ENCODE measurements at places on chromosomes 1 and 21. TPM values are rescaled to one million over a fixed set of nuclear protein-coding genes. Genes with fewer than 3 reads are reported as not detected.

The PROX1 gene
- polyA plus RNA-seq = 0.20 TPM

DNA sequence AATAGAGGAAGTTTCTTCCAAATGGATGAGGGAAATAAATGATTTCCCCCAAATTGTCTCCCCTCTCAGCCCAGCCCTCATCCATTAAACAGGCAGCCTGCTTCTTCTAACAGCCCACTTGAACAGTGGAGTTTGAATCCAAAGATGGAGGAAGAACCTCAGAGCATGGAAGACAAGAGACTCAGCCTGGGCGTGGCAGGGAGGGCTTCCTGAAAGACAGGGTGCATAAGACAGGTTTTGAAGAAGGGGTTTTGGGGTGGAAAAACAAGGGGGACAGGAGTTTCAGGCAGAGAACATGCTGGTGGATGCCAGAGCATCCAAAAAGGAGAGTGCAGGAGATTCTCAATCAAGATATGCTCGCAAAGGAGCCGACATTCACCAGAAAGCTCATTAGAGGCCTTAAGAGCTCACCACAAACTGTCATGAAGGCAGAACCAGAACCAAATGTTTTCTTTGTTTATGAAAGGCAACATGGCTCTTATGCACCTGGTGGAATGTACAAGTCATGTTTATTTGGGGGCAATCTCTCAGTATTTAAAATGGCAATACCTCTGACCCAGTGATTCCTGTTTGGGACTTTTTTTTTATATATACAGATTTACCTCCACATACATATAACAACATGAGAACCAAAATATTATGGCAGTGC is 26.5 kb upstream of the TSPEAR start:
- H3K36me3 ChIP-seq = no peaks in the 10 kb centered on the region
- DNase-seq = peak; percentile 30
- H3K27me3 ChIP-seq = no peaks in the 10 kb centered on the region
- H3K4me3 ChIP-seq = no peak overlapping the region
- no peak overlapping the region for H3K27ac ChIP-seq
- no peaks in the 10 kb centered on the region for H3K4me1 ChIP-seq

DNA sequence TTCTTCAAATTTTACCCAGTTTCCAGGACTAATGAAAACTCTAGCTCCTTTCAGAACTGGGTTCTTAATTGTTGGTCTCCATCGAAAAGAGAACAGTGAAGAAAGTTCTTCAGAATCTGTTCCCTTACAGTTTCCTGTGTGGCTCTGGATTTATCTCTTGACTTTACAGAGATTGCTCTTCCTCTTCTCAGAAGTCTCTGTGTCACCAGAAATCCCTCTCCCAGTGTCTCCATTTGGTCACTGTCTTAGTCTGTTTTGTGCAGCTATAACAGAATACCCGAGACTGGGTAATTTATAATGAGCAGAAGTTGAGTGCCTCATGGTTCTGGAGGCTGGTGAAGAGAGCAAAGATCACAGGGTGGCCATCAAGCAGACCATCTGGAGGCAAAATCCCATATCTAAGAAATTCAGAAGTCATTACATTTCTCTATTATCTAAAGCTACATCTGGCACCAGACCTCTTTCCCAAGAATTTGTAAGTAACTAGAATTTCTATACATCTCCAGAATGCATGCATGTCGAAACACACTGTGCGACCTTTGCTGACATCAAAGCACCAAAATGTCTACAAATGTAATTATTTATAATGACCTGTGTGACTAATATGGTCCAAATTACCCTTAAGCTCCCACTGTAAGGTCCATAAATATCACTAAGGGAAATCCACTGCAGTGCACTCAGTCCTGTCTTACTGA is 65.4 kb upstream of the KRTAP19-8 start:
- H3K27ac ChIP-seq = no peak overlapping the region
- H3K4me3 ChIP-seq = no peak overlapping the region
- no peaks in the 10 kb centered on the region for H3K4me1 ChIP-seq
- no peak for DNase-seq

- no peak overlapping the region for H3K4me3 ChIP-seq
- DNase-seq = no peak
- no peak overlapping the region for H3K27ac ChIP-seq
- H3K27me3 ChIP-seq = 0 out of 2 replicates have a peak, but pooled peaks cover 4% of the 10 kb centered on the region
- no peaks in the 10 kb centered on the region for H3K4me1 ChIP-seq
Measured at GRCh38 chr1:171266930-171267329, 18.6 kb downstream of the FMO1 start.

GRCh38 chr1:46522184-46522968 is 29.1 kb downstream of the KNCN start:
- no peaks in the 10 kb centered on the region for H3K36me3 ChIP-seq
- peak overlapping the region; percentile 69 for H3K27ac ChIP-seq
- DNase-seq = peak; percentile 91
- peaks cover 34% of the 10 kb centered on the region for H3K4me1 ChIP-seq
- H3K27me3 ChIP-seq = no peaks in the 10 kb centered on the region

The AADACL4 gene
- polyA plus RNA-seq = not detected

GRCh38 chr1:230276401-230276800 is 149.7 kb downstream of the PGBD5 start:
- H3K36me3 ChIP-seq = peaks cover 27% of the 10 kb centered on the region
- H3K27me3 ChIP-seq = no peaks in the 10 kb centered on the region
- H3K4me1 ChIP-seq = no peaks in the 10 kb centered on the region
- H3K4me3 ChIP-seq = no peak overlapping the region

The FAM177B gene
- not detected for polyA plus RNA-seq

DNA sequence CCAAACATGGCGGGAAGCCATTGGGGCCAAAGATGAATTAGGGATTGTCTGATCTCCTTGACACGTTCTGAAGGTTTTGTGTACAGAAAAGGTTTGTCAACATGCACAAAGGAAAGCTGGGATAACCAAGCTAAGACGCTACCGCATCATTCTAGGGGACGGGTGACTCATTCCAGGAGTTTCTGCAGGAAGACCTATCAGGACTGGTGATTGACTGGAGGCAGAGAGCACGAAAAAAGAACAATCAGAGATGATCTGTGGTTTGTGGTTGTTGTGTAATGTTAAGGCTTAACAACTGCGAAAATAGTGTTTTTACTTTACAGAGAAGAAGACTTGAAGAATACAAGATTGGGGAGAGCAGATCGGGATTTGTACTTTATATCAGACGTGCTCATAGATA is 22.2 kb upstream of the ERG start:
- H3K27ac ChIP-seq = no peak overlapping the region
- H3K27me3 ChIP-seq = 0 out of 2 replicates have a peak, but pooled peaks cover 5% of the 10 kb centered on the region
- H3K36me3 ChIP-seq = no peaks in the 10 kb centered on the region
- DNase-seq = no peak
- no peak overlapping the region for H3K4me3 ChIP-seq

GRCh38 chr1:41917835-41918449 is 780 bp downstream of the HIVEP3 start:
- peak overlapping the region; percentile 82 for H3K4me3 ChIP-seq
- no peaks in the 10 kb centered on the region for H3K27me3 ChIP-seq
- DNase-seq = peak; percentile 75
- H3K4me1 ChIP-seq = peaks cover 23% of the 10 kb centered on the region
- no peak overlapping the region for H3K27ac ChIP-seq

The PEX19 gene
- 43.9 TPM for polyA plus RNA-seq

DNA sequence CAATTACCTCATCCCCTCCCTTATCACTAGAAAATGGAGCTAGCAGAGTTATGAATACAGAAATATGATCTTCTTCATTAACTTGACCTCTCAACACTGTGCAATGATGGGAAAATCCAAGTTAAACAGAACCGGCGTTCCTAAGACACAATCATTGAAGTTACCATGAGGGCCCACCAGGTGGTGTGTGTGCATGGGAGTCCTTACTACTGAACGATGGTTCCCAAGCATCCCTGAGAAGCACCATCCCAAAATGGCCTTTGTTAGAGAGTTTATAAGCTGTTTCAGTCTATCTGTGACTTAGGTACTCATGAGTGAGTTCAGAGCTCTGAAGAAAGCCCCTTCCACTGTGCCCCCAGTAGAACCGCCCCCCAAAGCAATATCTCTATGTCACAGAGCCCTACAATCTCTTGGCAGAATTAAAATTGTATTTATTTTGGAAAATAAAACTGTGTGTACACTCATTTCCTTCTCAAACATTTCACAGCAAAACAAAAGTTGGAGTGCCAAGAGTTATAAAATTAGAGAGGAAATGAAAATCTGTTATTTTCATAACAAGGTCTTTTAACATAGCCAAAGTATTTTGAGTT is 56.8 kb downstream of the PLD5 start:
- H3K27ac ChIP-seq = no peak overlapping the region
- H3K4me1 ChIP-seq = no peaks in the 10 kb centered on the region
- peak; percentile 72 for DNase-seq
- H3K27me3 ChIP-seq = no peaks in the 10 kb centered on the region
- no peak overlapping the region for H3K4me3 ChIP-seq

GRCh38 chr1:38287547-38287946 is 241.0 kb upstream of the POU3F1 start:
- no peaks in the 10 kb centered on the region for H3K4me1 ChIP-seq
- DNase-seq = no peak
- H3K36me3 ChIP-seq = no peaks in the 10 kb centered on the region
- H3K27me3 ChIP-seq = 0 out of 2 replicates have a peak, but pooled peaks cover 6% of the 10 kb centered on the region

DNA sequence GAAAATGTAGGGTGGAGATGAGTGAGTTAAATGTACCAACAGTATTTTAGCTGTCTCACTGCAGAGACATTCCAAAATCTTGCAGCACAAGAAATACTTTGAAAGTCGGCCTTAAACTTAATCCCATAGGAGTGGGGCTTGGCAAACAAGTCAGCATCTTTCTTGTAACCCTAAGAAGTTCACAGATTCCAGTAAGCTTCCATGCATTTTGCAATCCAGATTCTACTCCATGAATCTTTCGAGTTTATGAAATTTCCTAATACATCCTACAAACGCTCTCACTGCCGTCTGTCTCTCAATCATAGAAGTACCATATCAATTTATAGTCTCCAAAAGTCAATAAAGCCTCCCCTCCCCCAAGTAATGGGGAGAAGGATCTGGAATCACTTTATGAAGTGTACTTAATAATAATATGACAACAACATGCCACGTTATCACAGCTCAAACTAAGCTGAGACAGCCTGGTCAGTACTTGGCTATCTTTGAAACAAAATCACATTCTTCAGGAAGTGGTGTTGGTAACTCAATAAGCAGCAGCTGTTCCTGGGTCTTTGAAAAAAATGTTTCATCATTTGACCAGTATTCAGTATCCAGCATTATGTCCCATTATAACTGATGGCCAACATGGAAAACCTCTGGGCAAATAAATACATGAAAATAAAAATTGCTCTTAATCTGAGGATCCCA is 317.4 kb upstream of the RUNX1 start:
- no peaks in the 10 kb centered on the region for H3K27me3 ChIP-seq
- peak; percentile 85 for DNase-seq
- peaks cover 19% of the 10 kb centered on the region for H3K4me1 ChIP-seq
- peak overlapping the region; percentile 82 for H3K27ac ChIP-seq

GRCh38 chr1:187310038-187310631 is 481.4 kb downstream of the PLA2G4A start:
- H3K27me3 ChIP-seq = no peaks in the 10 kb centered on the region
- H3K4me3 ChIP-seq = no peak overlapping the region
- DNase-seq = peak; percentile 8
- H3K27ac ChIP-seq = no peak overlapping the region
- H3K4me1 ChIP-seq = peaks cover 7% of the 10 kb centered on the region

GRCh38 chr1:18211764-18212163 is 104.2 kb downstream of the IGSF21 start:
- no peak overlapping the region for H3K27ac ChIP-seq
- H3K27me3 ChIP-seq = no peaks in the 10 kb centered on the region
- peak; percentile 36 for DNase-seq
- H3K4me3 ChIP-seq = no peak overlapping the region
- H3K4me1 ChIP-seq = no peaks in the 10 kb centered on the region

DNA sequence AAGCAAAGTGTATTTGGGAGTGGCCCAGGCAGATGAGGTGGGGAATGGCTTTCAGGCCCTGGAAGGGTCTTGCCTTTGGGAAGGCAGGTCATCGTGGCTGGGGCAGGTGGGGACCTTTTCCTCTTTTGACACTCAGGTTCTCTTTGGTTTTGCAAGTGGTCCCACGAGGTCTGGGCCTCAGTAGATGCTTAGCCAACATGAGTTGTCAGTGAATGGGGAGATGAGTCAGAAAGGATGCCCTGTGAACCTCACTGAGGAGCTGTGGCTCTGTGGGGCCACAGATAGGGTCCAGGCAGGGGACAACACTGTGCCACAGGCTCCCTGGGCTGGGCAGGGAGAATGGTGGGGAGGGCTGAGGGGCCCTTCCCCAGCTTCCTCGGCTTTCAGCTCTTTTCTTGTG is 19.0 kb downstream of the ARHGEF10L start:
- no peaks in the 10 kb centered on the region for H3K27me3 ChIP-seq
- peaks cover 43% of the 10 kb centered on the region for H3K4me1 ChIP-seq
- no peaks in the 10 kb centered on the region for H3K36me3 ChIP-seq
- no peak overlapping the region for H3K4me3 ChIP-seq
- H3K27ac ChIP-seq = no peak overlapping the region
- DNase-seq = peak; percentile 53

DNA sequence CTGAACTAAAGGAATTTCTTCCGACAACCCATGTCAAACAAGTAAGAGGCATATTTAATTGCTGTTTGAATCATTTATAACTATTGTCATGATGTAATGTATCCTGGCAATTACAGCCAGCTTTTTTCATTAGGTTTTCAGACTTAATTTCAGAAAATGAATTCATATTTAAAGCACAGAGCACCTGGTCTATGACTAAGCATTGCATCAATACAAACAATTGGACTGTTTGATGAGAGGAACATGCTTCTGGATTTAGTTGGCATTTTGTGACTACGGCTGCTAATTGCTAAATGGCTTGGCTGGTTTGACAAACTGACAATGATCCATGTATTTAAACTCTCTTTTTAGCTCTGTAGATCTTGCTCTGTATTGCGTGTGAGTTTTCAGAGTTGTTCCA is 853.4 kb downstream of the NCAM2 start:
- DNase-seq = no peak
- H3K4me1 ChIP-seq = no peaks in the 10 kb centered on the region
- H3K27me3 ChIP-seq = no peaks in the 10 kb centered on the region
- H3K27ac ChIP-seq = no peak overlapping the region

The LMOD1 gene
- 6.1 TPM for polyA plus RNA-seq

- no peaks in the 10 kb centered on the region for H3K27me3 ChIP-seq
- H3K4me3 ChIP-seq = no peak overlapping the region
Measured at GRCh38 chr1:17742583-17742982, 12.6 kb upstream of the ACTL8 start.

- no peak overlapping the region for H3K27ac ChIP-seq
- H3K4me3 ChIP-seq = no peak overlapping the region
- H3K27me3 ChIP-seq = no peaks in the 10 kb centered on the region
- DNase-seq = no peak
- H3K36me3 ChIP-seq = no peaks in the 10 kb centered on the region
- peaks cover 11% of the 10 kb centered on the region for H3K4me1 ChIP-seq
Measured at GRCh38 chr21:33893917-33894316, 21.7 kb downstream of the ATP5PO start.

DNA sequence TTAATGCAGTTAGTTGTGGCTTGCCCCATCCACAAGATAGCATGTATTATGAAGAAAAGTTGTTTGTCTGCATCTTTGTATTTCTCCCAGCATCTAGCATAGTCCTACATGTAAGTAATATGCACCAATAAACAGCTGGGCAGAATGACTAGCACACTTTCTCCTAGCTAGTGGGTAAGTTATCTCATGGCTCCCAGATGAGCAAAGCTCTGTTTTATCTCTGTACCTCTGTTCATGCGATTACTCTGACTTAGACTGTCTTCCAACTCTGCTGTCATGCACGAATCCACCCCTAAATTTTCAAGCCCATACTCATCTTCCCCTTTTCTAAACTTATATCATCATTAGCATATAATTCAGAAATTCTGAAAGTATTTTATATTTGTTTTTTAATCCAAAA is 37.5 kb upstream of the KCTD3 start:
- 0 out of 2 replicates have a peak, but pooled peaks cover 5% of the 10 kb centered on the region for H3K4me1 ChIP-seq
- no peaks in the 10 kb centered on the region for H3K27me3 ChIP-seq
- peak; percentile 4 for DNase-seq
- no peak overlapping the region for H3K27ac ChIP-seq
- no peaks in the 10 kb centered on the region for H3K36me3 ChIP-seq

Data from GM23248 (cell line).